Foreskin keratinocyte (primary cell): ENCODE measurements at places on chromosomes 5 and 9. TPM values are rescaled to one million over a fixed set of nuclear protein-coding genes. Genes with fewer than 3 reads are reported as not detected.

DNA sequence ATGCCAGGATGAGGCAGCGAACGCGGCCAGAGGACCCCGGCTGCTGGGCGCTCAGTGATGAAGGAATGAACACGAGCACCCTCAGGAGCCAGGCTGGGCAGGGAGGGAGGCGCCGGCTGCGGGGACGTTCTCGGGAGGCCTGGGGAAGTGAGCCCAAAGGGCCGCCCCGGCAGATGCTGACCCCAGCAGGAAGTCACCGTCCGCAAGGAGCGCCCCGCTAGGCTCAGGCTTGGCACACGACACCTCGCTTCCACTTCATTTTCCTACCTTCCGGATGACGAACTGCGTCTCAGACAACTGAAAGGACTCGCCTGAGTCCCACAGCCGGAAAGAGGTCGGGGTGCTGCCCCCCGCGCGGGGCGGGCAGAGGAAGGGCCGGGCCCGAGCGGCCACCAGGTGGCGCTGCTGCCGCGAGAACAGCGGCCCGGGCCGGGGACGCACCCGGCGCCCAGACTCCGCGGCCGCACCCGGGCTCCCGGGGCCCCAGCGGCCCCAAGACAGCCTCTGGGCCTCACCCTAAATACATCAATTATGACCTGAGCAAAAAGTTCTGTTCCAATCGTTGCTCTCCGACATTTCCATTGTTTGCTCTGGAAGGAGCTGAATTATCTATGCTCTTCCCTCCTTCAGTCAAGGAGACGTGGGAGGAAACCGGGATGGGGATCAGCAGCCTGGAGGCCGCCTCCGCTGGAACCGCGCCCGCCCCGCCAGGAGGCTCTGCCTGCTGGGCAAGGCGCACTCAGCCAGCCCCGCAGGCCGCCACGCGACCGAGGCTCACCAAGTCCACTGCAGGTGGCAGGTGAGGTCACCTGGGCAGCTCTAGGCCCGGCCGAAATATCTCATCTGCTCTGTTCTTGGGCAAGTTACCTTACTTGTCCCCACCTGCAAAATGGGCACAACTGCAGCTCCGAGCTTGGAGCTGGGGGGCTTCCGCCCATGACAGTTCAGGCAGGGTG lies 107.0 kb downstream of the ZNF354C start:
- no peak for DNase-seq

DNA sequence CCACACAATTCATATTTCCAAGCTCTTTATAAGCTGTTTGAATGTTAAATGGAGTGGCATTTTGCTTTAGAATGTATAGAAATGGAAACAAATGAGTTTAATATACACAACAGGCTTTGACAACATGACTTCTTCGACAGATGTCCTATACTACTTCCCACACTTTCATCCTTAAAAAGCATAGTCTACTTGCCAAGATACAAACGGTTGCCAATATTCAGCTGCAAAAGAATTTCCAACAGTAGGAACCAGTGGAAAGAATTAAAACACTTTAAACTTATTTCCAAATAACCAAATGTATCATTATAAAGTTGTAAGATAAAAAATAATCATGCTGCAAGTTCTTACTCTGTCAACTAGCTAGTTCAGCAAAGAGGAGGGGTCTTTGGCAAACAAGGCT lies 456.4 kb downstream of the PDE4D start:
- DNase-seq: no peak

Gene ERCC8
- total RNA-seq: 12.7 and 14.3 TPM in 2 replicates

DNA sequence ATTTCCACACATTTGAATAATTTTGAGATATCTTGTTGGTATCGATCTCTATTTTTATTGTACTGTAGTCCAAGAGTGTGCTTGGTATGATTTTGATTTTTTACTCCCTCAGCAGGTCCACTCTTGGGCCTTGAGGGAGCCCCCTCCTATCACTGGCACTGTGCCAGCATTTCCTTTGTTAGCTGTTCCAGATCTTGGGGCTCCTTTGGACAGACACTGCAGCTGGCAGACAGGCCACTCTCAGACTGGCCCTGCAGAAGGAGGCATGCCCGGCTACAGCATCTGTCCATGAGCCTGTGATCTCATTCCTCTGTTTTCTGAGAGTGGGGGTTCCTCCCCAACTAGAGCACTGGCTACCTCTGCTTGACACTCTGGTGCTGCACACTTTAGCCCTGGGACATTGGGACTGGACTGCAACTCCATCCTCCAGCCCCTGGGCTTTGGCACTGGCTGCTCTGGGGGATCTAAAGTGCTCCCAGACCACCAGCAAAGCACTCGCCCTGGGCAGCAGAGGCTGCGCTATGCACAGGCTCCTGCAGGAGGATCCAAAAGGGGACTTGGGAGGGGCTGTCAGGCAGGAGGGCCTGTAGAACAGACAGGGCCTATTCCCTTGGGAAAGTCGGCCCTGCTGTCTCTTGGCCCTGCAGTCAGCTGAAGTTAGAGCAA lies 271.3 kb upstream of the DMAC1 start:
- no peak for DNase-seq

GRCh38 chr9:121750715-121751623 lies 99.5 kb downstream of the DAB2IP start:
- no peak for DNase-seq

DNA sequence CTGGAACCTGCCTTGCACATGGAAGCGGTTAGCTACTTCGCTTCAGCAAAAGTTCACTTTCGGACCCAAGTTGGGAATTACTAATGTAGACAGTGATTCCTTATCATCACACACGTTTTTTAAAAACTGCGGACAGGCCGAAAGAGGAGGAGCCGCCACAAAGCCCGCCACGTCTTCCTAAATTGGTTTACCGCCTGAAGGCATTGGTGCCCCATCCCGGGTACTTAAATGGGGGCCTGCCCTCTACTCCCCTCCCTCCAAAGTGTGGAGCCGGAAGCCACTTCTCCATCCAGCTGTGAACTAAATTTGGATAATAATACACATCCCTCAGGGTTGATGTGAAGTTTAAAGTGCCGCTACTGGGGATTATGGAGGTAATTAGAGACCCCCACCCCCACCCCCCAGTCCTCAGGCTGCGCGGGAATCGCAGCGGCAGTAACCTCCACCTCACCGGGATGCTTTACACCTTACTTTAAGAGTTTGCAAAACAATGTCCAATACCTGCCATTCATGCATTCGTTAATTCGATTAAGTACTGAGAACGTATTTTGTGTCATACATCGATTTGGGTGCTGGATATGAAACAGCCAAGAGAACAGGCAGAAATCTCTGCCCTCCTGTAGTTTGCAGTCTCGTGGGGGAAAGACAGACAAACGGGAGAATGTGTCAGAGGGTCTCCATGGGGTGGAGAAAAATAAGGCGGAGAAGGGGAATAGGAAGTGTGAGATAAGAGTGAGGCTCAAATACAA lies 937 bp upstream of the MACROH2A1 start:
- no peak for DNase-seq

DNA sequence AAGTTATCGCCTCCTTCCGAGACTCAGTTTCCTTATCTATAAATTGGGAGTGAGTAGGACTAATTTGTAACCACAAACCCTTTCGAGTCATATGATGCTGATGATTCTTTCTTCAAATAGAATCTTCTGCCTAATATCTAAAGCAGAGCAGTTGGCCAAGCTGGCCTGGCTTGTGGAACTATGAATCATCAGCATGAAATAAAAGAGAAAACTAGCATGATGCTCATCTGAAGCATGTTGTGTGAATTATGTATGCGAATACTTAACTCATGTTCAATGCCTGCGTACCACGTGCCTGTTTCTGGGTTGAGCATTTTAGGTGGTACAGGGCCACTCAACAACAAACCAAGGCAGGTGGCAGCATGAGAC lies 15.0 kb upstream of the ORM1 start:
- no peak for DNase-seq

DNA sequence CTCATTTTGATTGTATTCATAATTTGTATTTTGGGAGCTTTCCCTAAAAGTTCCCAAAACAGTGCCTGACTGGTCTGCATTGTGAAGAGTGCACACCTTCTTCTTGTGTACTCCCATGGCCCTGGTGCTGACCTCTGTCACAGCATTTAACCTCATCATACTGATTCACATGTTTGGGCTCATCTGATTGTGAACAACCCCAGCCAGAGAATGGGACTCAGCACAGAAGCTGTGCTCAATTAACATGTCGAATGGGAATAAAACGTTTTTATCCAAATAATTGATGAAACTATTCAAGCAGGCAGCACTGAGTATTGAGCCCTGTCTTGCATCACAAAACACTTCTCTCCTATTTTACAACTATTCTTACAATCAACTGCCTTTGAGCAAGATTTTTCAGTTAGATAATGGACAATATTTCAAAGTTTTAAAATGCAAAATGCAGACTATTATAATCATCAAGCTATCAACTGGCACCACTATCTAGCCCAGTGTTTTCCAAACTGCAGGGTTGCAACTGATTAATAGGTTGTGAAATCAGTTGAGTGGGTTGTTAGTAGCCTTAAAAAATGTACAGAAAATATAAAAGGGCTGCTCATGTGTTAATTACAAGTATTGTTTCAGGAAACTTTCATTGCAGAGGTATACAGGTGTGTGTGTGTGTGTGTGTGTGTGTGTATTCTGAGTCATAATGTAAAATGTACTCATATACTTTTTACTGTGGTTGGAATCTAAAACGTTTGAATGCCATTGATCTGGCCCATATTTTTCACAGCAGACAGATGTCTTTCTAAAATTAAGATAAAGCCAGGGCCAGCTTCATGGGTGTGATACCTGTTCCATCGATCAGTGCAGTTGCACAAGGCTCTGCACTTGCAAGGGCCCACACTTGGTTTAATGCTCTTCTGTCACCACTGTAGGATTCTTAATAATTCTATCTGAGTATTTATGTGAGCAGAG lies 190.5 kb downstream of the PIK3R1 start:
- peak; percentile 51 for DNase-seq

Gene CAMK4
- total RNA-seq: 2.5 and 3.8 TPM in 2 replicates

Gene ADAMTS13
- total RNA-seq: 0.28 and 0.65 TPM in 2 replicates

DNA sequence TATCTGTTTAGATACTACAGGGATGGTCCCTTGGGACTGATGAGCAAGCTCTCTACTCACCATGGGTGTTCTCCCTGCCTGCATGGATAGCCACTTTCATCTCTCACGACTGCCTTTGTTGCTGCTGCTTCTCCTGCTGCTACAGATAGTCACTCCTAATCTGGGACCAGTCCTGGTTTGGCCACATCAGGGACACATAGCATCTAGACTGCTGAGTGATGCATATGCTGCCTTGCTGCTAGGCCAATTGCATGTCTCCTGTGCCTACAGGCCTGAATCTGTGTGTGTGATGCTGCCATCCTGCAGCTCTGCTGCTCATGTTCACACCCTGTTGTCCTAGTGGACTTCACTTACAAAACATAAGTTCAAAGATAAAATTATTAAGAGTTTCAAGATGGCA lies 297.1 kb downstream of the HCN1 start:
- DNase-seq: no peak

Gene ANKRD34B
- total RNA-seq: not detected in 2 replicates
